NCI-H187 treated with DMSO at 0.1 percent for 48 hours (cell line): ENCODE measurements at places on chromosomes 12 and 14.

DNA sequence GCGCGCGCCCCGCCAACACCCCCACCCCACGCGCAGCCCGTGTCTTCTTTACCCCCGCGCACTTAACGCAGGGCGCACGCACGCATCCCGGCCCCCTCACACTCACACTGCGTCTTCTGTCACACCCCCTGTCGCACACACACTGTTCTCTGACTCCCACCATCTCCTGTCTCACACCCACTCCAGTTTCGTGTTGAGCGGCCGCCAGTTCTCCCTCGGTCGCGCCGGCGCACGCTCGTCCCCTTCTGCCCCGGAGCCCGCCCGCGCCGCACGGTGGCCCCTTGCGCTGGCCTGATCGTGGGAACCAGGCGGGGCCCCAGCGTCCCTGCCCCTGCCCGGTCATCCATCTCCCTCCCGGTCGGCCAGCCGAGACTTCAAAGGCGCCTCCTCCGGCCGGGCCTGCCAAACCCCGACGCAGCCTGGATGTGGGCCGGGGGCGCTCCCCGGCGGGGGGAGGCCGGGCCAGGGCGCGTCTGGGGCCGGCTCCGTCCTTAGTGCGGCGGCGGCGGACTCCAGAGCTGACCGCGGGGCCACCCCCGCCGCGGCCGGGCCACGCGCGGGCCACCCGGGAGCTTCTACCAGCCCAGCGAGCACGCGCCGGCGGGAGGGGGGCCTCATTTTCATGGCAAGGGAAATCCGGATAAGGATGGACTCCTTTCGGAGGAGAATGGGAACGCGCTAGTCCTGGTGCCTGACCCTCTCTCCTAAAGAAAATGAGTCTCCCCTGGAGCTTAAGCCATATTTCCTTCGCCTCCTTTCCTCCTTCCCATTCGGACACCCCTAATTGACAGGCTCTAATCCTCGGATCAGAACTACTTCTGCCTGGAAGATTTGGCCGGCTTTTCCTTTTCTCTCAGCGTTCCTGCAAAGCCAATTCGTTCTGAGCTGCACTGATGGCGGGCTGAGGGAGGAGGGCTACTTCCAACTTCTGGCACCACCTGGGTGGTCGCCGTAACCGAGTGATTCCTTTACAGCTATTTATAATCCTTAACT, 82.0 kb upstream of the HMGA2 start:
- no peak for DNase-seq

GRCh38 chr12:127048057-127048456, 1218.9 kb upstream of the TMEM132C start:
- no peak for DNase-seq

GRCh38 chr14:96940009-96940408, 142.8 kb downstream of the VRK1 start:
- no peak for DNase-seq

DNA sequence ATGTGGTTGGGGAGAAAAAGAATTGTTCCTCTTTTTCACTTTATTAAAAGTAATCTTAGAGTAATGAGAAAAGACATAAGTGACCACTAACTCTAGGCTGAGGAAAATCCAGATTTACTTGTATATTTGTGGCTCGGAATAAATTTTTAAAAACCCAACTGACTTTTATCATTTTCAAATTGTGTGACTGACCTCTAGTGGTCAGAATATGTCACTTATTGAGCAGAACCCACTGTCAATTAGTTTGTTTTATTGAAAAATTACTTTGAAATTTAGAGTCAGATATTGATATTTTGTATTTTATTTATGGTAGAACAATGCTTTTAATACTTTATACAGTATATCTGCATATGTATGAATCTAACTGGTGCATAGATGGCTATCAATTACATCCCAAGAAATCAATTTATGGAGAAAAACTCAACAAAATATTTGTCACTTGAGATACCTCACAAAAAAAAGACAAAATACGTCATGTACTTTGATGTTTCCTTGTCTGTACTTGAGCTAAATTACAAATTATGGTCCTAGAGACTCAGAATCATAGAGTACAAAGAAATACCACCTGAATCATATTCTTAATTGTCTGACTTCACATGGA, 229.4 kb downstream of the CNTN1 start:
- no peak for DNase-seq

DNA sequence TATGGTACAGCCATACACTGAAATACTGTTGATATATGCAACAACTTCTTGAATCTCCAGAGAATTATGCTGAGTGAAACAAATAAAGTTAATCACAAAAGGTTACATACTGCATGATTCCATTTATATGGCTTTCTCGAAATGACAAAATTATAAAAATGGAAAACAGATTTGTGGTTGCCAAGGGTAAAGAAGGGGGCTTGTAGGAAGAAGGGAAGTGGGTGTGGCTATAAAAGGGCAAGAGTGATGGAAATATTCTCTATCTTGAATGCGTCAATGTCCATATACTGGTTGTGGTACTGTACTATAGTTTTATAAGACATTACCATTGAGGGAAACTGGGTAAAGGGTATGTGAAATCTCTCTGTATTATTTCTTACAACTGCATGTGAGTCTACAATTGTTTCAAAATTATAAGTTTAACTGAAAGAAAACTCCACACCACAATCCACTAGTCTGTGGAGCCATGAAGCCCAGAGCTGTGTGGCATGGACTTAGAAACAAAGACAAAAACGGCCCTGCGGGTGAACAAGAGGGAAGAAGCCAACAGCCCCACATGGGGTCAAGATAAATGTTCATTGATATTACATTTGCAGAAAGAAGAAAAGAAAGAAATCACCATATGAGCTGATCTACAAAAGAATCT, 18.3 kb upstream of the TSPAN11 start:
- DNase-seq, result no peak

GRCh38 chr12:43287706-43288383, 264.2 kb downstream of the ADAMTS20 start:
- DNase-seq, result no peak

DNA sequence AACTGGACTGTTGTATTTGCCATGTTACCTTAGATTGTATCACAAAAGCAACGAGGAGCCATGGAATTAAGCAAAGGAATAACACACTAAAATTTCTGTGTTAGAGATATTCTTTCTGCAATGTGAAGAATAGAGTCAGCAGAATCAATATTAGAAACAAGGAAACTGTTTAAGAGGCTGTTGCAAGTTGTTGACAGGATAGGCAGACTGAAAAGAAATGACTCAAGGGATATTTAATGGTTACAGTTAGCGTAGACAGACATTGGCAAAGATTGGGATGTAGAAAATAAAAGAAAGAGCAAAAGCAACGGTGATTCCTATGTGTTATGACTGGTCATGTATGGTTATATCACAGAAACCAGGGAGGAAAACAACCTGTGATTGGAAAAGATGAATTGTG, 299.0 kb upstream of the PPFIA2 start:
- DNase-seq, result no peak

GRCh38 chr12:65685514-65685913, 138.8 kb upstream of the HMGA2 start:
- DNase-seq, result no peak

DNA sequence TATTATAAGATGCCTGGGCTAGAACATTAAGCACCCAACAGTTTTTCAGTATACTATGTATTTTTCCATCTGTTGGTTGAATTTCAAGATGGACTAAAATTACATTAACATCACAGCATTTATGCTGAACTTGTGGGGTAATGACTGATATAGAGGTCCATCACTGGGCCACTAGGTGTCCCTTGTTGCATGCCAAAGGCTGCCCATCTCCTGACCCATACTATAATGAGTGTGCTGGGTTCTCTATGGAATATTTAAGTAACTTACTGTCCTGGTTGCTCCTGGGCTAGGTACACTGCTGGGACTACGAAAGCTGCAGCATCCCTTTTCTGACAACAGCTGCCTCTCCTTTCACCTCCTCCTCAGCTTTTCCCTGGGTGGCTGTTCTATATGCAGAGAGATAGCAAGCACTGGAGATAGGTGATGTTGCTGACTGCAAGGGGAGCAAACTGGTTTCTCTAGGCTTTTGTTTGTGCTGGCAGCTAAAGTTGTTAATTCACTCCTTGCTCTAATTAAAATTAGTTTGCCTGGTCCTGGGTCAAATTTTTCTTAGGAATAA, 138.6 kb upstream of the TRHDE start:
- DNase-seq, result no peak

GRCh38 chr14:43087666-43088065, 1419.4 kb downstream of the FSCB start:
- DNase-seq, result no peak

- DNase-seq, result no peak
Observed at GRCh38 chr12:56087220-56087619, 7.3 kb downstream of the ERBB3 start.

DNA sequence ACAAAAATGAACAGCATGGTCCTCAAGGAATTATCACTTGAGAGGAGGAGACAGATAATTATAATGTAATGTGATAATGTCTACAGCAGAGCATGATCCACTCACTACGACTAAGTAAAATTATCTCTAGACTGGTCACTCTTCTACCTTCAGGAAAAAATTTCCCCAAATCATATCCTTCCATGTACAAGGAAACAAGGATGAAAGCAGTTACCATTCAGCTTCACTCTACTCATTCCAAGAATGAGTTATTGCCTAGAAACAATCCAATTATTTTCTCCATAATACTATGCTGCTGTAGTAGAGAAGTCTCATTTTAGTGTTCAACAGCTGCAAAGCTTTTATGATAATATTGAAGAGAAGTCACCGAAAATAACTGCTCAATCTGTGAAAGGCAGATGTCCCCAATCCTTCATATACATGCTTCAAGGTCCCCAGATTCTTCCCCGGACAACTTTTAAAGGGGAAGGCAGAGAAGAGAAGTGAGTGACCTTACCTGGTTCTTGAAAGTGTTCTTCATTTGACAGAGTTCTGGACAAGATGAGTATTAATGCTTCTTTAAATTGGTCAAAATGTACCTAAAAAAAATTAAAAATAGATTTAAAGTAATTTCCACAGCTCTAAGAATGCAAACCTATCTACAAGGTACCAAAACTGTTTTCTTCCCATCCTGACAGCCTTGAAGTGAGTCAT, 24.6 kb downstream of the NIN start:
- no peak for DNase-seq

GRCh38 chr12:105995961-105996431, 142.8 kb downstream of the NUAK1 start:
- DNase-seq, result no peak

DNA sequence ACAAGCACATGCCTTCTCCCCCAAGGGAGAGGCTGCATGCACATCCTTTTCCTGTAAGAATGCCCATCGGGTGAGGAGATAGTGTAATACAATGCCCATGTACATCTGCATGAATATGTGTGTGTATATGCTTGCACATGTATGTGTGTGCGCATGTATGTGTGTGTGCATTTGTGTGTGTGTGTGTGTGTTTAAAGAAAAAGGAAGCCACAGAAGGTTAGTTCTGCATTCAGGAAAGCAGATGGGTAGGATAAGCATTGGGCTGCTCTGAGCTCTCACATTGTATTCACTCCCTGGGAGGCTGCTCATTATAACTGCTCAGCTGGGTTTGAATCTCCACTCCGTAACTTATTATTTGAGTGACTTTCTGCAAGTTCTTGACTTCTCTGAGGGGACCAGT, 74.3 kb downstream of the GALNT8 start:
- DNase-seq, result no peak

GRCh38 chr12:27477049-27477448, 30.5 kb downstream of the SMCO2 start:
- no peak for DNase-seq

DNA sequence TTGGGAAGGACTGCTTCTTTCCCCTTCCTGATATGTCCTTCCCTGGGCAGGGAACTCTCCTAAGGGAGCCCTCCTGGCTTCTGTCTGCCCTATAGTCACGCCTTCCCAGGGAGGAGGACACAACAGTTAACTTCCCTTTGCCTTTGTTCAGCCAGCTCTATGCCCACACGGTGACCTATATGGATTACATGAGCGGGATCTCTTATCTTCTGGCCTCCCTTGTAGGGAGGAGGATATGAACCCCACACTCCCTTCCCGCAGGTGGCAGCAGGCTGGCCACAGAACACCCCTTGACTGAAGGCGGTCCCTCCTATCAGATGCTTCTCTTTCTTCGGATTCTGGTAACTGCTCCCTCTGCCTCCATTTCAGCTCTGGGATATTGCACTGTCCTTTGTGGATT, 135.6 kb upstream of the MAX start:
- DNase-seq, result no peak

DNA sequence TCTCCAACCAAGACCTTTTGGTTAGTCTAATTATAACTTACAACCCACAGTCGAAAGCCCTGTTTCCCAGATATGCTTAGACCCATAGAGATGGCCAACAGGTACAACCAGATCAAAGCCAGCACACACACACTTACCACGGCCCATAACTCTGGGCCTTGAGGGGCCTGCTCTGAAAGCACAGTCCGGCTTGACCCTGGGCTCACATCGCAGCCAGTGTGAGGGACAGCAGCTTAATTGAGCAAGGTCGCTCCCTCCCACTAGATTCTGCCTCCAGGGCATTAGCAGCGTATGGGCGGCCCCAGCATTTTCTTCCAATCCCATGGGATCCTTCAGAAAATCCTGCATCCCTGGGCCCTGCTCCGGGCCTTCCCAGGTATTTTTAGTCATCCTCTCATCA, 157.4 kb upstream of the FKBP4 start:
- no peak for DNase-seq

- DNase-seq, result no peak
Observed at GRCh38 chr12:64701283-64701682, 57.9 kb downstream of the GNS start.

- no peak for DNase-seq
Observed at GRCh38 chr12:46830731-46831334, 5.0 kb upstream of the SLC38A4 start.

GRCh38 chr12:86349196-86349595, 93.0 kb upstream of the MGAT4C start:
- no peak for DNase-seq

- DNase-seq, result no peak
Observed at GRCh38 chr14:94992046-94992445, 165.3 kb downstream of the DICER1 start.

DNA sequence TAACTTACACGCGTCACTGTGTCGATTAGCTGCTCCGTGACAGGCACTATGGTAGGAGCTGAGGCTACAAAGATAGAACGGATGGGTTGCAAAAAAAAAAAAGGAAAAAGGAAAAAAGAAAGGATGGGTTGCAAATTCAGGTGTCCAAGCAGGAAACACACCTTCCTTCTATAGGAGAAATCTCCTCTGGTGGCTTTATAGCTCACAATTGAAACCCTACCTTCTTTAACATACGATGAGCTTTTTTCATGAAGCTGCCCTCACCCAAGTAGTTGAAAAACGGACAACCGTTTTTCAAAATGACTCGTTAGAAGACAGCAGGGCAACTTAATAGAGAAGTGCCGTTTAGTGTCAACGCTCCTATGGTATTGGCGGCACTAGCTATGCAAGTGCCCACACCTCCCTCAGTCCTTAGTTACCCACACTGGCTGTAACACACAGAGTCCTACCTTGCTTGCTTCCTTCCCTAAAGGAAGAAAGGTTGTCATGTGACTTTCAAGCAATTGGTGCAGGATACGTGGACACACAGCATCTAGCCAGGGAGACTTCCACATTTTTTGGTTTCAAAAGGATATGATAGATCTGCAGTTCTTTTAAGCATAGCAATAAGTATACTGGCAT, 682 bp upstream of the TRIP11 start:
- peak; percentile 60 for DNase-seq

GRCh38 chr12:45168976-45169375, 46.9 kb upstream of the ANO6 start:
- no peak for DNase-seq
